Activated CD8-positive, alpha-beta memory T cell treated with anti-CD3 and anti-CD28 coated beads for 1 hour (primary cell): ENCODE measurements at places on chromosomes 6 and 20.

- no peak for DNase-seq
Observed at GRCh38 chr6:17964633-17965032, 22.8 kb downstream of the KIF13A start.

- no peak for DNase-seq
Observed at GRCh38 chr6:122222761-122223160, 176.7 kb upstream of the HSF2 start.

DNA sequence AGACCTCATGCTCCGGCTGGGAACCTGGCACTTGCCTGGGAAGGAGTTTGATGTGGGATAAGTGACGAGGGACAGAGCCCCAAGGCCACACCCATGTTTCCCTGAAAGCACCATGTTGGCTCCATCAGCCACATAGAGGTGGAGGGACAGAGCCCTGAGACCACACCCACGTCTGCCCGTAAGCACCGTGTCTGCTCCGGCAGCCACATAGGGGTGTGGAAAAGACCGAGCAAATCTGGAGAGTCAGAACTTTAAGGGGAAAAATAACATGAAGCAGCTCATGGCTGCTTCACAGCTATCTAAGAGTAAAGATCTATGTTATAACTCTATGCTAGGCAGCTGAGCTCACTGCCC lies 15.3 kb downstream of the SLCO4A1 start:
- DNase-seq = no peak

- no peak for DNase-seq
Observed at GRCh38 chr6:71419217-71420094, 130.8 kb downstream of the OGFRL1 start.

- DNase-seq = no peak
Observed at GRCh38 chr6:160042788-160043301, 74.0 kb downstream of the IGF2R start.

DNA sequence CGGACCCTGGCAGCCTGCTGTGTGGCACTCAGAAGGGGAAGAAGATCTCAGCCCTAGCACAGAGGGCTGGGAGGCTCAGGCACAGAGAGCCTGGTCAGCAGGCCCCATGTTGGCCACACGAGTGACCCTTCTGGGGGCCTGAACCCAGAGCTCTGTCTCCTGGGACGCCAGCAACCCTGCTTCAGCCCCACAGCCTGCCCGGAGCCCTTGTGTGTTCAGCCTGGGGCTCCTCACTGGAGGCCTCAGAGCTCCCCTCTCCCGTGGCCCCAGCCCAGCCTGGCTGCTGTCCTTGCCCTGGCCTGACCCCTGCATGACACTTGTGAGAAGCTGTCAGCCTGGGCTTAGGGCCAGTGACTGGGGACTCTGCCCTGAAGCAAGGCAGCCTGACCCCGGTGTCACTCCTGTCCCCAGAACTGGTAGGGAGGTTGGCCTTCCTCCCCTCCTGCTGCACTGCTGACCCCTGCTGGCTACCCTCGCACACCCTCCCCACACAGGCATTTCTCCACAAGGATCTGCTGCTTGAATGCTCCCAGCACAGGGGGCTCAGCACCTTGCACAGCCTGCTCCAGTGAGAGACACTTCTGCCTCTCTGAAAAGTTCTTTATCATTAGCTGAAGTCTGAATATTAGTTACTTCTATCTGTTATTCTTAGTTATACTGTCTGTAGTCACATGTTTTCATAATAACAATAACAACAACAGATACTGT lies 15.4 kb upstream of the IP6K3 start:
- peak; percentile 12 for DNase-seq

DNA sequence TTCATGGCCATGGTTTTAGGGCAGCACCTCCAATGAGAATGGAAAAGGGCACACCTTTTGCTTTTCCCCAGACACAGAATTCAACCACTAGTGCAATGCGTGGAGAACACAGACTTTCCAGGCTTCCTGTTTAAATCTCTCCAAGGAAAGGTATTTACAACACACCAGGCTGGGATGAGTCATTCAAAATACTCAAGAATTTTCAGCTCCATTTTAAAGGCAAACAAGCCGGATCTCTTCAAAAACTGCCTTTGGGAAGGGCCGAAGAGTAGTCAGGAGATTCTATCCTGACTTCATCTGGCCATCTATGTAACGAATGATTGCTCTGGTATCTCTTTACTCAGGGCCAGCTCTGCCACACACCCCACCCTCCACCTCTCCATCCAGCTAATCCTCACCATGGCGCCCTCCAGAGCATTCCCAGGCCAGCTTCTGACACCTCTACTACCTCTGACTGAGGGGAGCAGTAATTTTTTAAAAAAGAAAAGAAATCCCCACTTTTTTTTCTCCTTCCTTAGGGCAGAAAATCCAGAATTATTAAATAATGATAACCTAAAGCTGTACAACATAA lies 254.6 kb downstream of the LY86 start:
- no peak for DNase-seq
